IMR-90 (cell line): ENCODE measurements at places on chromosomes 2 and 18.
A peak's percentile ranks its signal among the peaks of the same experiment; 100 is the strongest.

GRCh38 chr2:16664809-16665747, 556 bp downstream of the CYRIA start:
- peak overlapping the region; percentile 4; the same call in 1 of the 2 replicates for H3K27ac ChIP-seq
- H3K27me3 ChIP-seq = peaks cover 21% of the 10 kb centered on the region; the same call in 1 of the 2 replicates
- DNase-seq = no peak
- peaks cover 20% of the 10 kb centered on the region; the same call in 1 of the 2 replicates for H3K4me1 ChIP-seq
- H3K36me3 ChIP-seq = no peaks in the 10 kb centered on the region

- H3K27ac ChIP-seq = no peak overlapping the region
- no peaks in the 10 kb centered on the region for H3K36me3 ChIP-seq
- H3K4me1 ChIP-seq = no peaks in the 10 kb centered on the region
- DNase-seq = no peak
- no peaks in the 10 kb centered on the region for H3K27me3 ChIP-seq
Measured at GRCh38 chr2:170090229-170090628, 87.7 kb upstream of the MYO3B start.

DNA sequence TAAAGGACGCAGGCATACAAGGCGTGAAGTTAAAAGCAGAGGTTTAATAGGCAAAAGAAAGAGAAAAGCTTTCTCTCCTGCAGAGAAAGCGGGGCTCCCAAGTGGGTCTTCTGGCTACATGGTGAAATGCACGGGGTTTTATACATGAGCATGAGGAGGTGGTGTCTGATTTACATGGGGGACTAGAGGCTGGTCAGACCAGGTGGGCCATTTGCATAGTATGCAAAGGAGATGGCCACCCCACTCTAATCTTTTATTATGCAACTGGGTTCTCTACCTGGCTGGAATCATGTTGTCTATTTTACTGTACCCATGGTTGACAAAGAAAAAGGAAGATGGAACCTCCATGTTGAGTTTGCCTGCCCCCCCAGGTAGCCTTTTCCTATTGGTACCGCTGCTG, 356.2 kb downstream of the KCNJ3 start:
- no peak for DNase-seq
- no peaks in the 10 kb centered on the region for H3K4me1 ChIP-seq
- H3K36me3 ChIP-seq = no peaks in the 10 kb centered on the region
- no peak overlapping the region for H3K27ac ChIP-seq
- H3K4me3 ChIP-seq = no peak overlapping the region
- H3K27me3 ChIP-seq = no peaks in the 10 kb centered on the region

- no peaks in the 10 kb centered on the region for H3K4me1 ChIP-seq
- H3K27ac ChIP-seq = no peak overlapping the region
- no peak overlapping the region for H3K4me3 ChIP-seq
- H3K36me3 ChIP-seq = no peaks in the 10 kb centered on the region
- peak; percentile 73 for DNase-seq
Measured at GRCh38 chr18:67731851-67732250, 215.3 kb upstream of the DSEL start.

- no peak overlapping the region for H3K4me3 ChIP-seq
- no peaks in the 10 kb centered on the region for H3K27me3 ChIP-seq
- DNase-seq = no peak
- H3K4me1 ChIP-seq = peaks cover 1% of the 10 kb centered on the region; the same call in 1 of the 2 replicates
Measured at GRCh38 chr2:74052732-74053710, 68.3 kb downstream of the TET3 start.

DNA sequence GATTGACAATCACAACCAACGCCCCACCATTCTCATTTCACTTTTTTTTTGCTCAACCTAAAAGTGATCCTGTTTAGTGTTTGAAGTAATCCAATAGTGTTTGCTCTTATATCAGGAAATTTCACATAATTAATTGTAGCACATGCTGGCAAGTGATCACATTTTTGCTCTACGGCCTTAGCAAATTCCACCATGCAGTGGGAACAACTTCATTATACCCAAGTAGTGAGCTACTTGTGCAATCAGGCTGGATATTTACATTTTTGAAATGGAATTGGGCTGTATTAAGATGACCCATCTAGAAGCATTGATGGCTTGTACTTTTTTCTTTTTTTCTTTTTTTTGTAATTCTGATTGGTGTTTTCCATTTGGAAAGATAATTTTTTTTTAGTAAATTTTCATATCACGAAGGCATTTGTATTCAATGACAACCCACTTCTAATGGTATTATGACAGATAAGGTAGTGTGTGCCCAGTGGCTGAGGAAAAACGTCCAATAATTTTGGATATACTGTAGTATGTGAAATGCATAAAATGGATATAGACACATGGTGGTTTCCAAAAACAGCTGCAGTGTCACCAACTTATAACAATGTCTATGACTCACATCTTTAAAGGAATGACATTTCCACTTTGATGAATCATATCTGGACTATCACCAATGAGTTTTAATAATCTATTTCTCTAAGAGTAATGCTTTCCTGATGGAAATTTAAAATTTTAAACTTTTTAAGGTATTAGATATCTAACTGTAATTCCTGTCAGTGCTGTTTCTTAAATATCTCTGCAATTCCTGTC, 130.6 kb downstream of the COL6A3 start:
- peak overlapping the region; percentile 97 for H3K27ac ChIP-seq
- no peak overlapping the region for H3K4me3 ChIP-seq
- peaks cover 36% of the 10 kb centered on the region for H3K4me1 ChIP-seq
- no peaks in the 10 kb centered on the region for H3K27me3 ChIP-seq
- peak; percentile 84 for DNase-seq

- H3K27me3 ChIP-seq = peaks cover 8% of the 10 kb centered on the region; the same call in 1 of the 2 replicates
- H3K4me1 ChIP-seq = no peaks in the 10 kb centered on the region
- H3K36me3 ChIP-seq = no peaks in the 10 kb centered on the region
- H3K27ac ChIP-seq = no peak overlapping the region
- DNase-seq = no peak
- H3K4me3 ChIP-seq = no peak overlapping the region
Measured at GRCh38 chr2:29022679-29023078, 41.6 kb downstream of the TOGARAM2 start.

- no peak overlapping the region for H3K27ac ChIP-seq
- no peak overlapping the region for H3K4me3 ChIP-seq
- H3K36me3 ChIP-seq = no peaks in the 10 kb centered on the region
- H3K4me1 ChIP-seq = no peaks in the 10 kb centered on the region
- no peaks in the 10 kb centered on the region for H3K27me3 ChIP-seq
Measured at GRCh38 chr2:164242409-164242808, 378.9 kb downstream of the GRB14 start.

- no peaks in the 10 kb centered on the region; the same call in 1 of the 2 replicates for H3K27me3 ChIP-seq
- H3K36me3 ChIP-seq = no peaks in the 10 kb centered on the region
- peak; percentile 34 for DNase-seq
- H3K4me1 ChIP-seq = peaks cover 8% of the 10 kb centered on the region; the same call in 1 of the 2 replicates
- no peak overlapping the region for H3K27ac ChIP-seq
- no peak overlapping the region for H3K4me3 ChIP-seq
Measured at GRCh38 chr2:138708682-138709241, 71.4 kb downstream of the NXPH2 start.

GRCh38 chr2:195730912-195731311, 73.9 kb downstream of the SLC39A10 start:
- no peak overlapping the region for H3K27ac ChIP-seq
- no peaks in the 10 kb centered on the region; the same call in 1 of the 2 replicates for H3K4me1 ChIP-seq
- no peak for DNase-seq
- no peak overlapping the region for H3K4me3 ChIP-seq
- peaks cover 11% of the 10 kb centered on the region for H3K36me3 ChIP-seq

- no peak overlapping the region for H3K4me3 ChIP-seq
- no peak overlapping the region for H3K27ac ChIP-seq
- H3K27me3 ChIP-seq = peaks cover 2% of the 10 kb centered on the region; the same call in 1 of the 2 replicates
- H3K4me1 ChIP-seq = no peaks in the 10 kb centered on the region; the same call in 1 of the 2 replicates
- H3K36me3 ChIP-seq = no peaks in the 10 kb centered on the region
- DNase-seq = no peak
Measured at GRCh38 chr2:172377408-172377807, 50.0 kb upstream of the ITGA6 start.

GRCh38 chr18:50662775-50663383, 103.0 kb downstream of the MAPK4 start:
- no peaks in the 10 kb centered on the region for H3K36me3 ChIP-seq
- H3K27me3 ChIP-seq = no peaks in the 10 kb centered on the region
- no peak for DNase-seq
- no peak overlapping the region for H3K27ac ChIP-seq
- no peak overlapping the region for H3K4me3 ChIP-seq
- H3K4me1 ChIP-seq = no peaks in the 10 kb centered on the region

DNA sequence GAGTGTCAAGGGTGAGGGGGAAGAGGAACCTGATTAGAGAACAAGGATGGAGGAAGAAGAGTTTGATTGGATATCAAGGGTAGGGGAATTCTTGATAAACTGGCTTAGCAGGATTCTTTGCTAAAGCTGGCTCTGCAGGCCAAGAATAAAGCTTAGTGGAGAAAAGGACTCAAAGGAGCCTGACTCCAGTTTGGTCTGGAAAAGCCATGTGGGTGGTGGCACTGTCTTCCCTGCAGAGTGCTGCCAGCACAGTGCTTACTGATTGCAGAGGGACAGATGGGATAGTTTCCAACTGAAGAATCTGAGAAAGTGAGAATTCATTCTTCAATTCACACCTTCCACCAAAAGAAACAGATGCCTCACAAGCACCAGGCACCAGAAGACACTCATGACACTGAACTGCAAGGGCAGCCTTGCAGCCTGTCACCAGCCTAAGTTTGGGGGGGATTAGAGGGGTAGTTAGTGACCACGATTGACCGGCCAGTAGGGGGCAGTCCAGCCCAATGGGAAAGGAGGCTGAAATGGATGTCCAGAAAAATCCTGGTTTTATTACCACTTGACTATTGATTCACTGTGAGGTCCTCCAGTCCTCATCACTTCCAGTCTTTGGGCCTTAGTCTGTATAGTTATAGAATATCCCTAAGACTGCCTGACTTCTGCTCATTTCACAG, 334.5 kb downstream of the SMAD2 start:
- no peak overlapping the region for H3K27ac ChIP-seq
- no peak for DNase-seq
- no peak overlapping the region for H3K4me3 ChIP-seq
- H3K36me3 ChIP-seq = no peaks in the 10 kb centered on the region
- no peaks in the 10 kb centered on the region for H3K4me1 ChIP-seq

DNA sequence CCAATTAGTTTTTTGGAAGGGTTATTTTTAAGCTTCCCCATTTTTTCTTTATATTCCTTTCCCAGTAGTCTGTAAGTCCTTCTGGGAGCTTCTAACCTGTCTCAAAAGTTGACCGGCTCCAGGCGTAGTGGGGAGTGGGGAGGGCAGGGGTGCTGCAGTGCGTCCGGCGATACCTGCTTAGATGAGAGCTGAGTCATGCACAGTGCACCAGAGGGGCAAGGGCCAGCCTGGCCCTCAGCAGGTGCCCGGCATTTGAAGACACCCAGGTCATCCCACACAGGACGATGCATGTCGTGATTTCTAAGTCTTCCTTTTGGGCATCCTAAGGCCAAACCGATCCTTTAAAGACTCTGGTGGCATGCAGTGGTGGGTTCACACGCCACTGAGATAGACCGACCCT, 73.4 kb downstream of the TPO start:
- H3K36me3 ChIP-seq = no peaks in the 10 kb centered on the region
- DNase-seq = no peak
- no peaks in the 10 kb centered on the region for H3K27me3 ChIP-seq
- no peak overlapping the region for H3K27ac ChIP-seq
- no peaks in the 10 kb centered on the region for H3K4me1 ChIP-seq
- no peak overlapping the region for H3K4me3 ChIP-seq

DNA sequence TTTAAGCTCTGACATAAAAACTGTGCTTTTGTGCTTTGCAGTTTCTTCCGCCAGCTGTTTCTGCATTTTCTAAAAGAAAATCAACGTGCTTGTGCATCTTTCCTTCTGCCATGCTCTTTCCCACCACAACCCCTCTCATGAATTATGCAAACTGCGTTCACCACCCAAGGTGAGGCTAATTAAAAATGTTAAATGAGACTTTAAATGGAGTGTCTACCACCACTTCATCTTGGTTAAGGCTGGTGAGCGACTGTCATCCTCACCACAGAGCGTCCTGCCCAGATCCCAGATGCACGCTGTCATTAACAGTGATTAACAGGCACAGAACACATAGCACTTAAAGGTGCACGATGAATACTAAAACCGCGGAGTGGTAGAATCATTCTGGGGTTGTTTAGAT, 250.5 kb upstream of the RAB6C start:
- DNase-seq = no peak
- no peak overlapping the region for H3K27ac ChIP-seq
- H3K27me3 ChIP-seq = no peaks in the 10 kb centered on the region
- H3K4me3 ChIP-seq = no peak overlapping the region
- H3K4me1 ChIP-seq = no peaks in the 10 kb centered on the region
- H3K36me3 ChIP-seq = no peaks in the 10 kb centered on the region

GRCh38 chr2:221780281-221780688, 208.2 kb upstream of the EPHA4 start:
- H3K36me3 ChIP-seq = no peaks in the 10 kb centered on the region
- no peaks in the 10 kb centered on the region for H3K27me3 ChIP-seq
- no peak overlapping the region for H3K4me3 ChIP-seq
- DNase-seq = peak; percentile 74

- H3K27ac ChIP-seq = no peak overlapping the region
- peak; percentile 37 for DNase-seq
- no peaks in the 10 kb centered on the region for H3K36me3 ChIP-seq
- peaks cover 11% of the 10 kb centered on the region; the same call in 1 of the 2 replicates for H3K4me1 ChIP-seq
Measured at GRCh38 chr2:144078106-144078505, 441.8 kb downstream of the ZEB2 start.

- H3K4me3 ChIP-seq = no peak overlapping the region
- no peak overlapping the region for H3K27ac ChIP-seq
- DNase-seq = no peak
- no peaks in the 10 kb centered on the region for H3K4me1 ChIP-seq
- H3K36me3 ChIP-seq = no peaks in the 10 kb centered on the region
Measured at GRCh38 chr2:160063879-160064612, 1.6 kb upstream of the PLA2R1 start.

DNA sequence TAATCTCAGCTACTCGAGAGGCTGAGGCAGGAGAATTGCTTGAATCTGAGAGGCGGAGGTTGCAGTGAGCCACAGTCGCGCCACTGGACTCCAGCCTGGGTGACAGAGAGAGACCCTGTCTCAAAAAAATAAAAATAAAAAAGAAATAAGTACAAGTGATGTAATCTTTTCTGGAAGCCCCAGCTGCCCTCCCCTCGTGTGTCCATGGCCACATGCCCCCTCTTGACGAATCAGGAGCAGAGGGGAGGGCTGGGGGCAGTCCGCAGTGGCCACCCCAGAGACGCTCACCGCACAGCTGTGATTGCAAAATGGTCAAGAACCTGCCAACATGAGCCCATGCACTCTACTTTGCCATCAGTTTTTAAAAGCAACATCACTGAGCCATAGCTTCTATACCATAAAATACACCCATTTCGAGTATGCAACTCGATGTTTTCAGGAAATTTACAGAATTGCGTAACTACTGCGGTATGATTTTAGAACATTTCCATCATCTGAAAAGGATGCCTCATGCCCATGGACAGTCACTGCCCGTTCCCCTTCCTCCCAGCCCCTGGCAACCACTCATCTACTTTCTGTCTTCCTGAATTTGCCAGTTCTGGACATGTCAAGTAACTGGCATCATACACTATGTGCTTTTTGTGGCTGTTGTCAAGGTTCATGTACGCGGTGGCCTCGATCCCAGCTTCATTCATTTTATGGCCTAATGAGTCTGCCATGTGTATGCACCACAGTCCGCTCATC, 88.1 kb downstream of the NDUFA10 start:
- no peaks in the 10 kb centered on the region for H3K27me3 ChIP-seq
- no peaks in the 10 kb centered on the region for H3K36me3 ChIP-seq
- H3K4me1 ChIP-seq = no peaks in the 10 kb centered on the region
- H3K27ac ChIP-seq = no peak overlapping the region
- no peak overlapping the region for H3K4me3 ChIP-seq

- peaks cover 1% of the 10 kb centered on the region; the same call in 1 of the 2 replicates for H3K27me3 ChIP-seq
- H3K27ac ChIP-seq = peak overlapping the region; percentile 34
- H3K4me3 ChIP-seq = no peak overlapping the region
Measured at GRCh38 chr2:152062125-152063091, 36.4 kb downstream of the CACNB4 start.

GRCh38 chr2:29233428-29233827, 118.2 kb downstream of the CLIP4 start:
- DNase-seq = no peak
- no peaks in the 10 kb centered on the region for H3K36me3 ChIP-seq
- H3K27me3 ChIP-seq = peaks cover 56% of the 10 kb centered on the region
- H3K4me1 ChIP-seq = 0 out of 2 replicates have a peak, but pooled peaks cover under 1% of the 10 kb centered on the region
